CD4-positive, alpha-beta T cell treated with Interleukin-10 for 1 hour (primary cell): ENCODE measurements at places on chromosomes 11 and 22.

DNA sequence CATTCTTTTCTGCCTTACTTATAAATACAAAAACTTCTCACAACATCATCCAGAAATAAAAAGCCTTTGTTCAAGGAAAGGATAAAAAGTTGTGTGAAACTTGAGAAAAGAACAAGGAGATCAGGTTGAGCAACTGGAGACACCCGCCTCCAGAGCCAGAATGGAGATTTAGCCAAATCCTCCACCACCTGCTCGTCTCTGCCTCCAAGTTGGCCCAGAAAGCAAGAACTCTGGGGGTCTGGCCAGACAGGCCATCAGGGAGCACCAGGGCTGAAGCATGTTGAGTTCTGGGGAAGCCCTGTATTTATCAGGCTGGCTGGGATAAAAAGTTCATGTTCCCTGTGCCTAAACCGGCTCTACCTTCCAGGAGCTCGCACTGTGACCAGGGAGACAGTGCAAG, 14.9 kb downstream of the SMCO4 start:
- no peak for DNase-seq

GRCh38 chr22:19989725-19990067, 26.9 kb downstream of the ARVCF start:
- no peak for DNase-seq

DNA sequence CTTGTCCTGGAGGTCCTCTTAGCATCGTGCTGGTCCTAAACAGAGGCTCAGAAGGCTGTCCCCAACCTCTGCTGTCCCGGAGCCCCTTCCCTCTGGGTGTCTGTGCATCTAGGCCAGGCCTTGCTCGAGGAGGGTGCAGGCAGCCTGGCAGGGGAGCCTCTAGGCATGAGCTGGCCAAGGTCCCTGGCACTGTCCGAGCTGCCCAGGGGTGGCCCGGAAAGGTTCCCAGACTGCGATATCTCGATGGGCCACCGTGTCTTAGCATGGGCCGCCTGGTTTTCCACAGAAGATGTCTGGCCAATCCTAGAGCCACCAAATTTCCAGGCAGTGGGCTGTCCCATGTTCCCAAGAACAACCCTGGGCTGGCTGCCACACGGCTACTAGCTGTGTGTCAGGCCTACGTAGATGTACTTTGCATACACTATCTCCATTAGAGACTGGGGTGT, 24.6 kb upstream of the SMIM38 start:
- no peak for DNase-seq

GRCh38 chr11:44923115-44923514, 27.6 kb downstream of the TP53I11 start:
- no peak for DNase-seq

DNA sequence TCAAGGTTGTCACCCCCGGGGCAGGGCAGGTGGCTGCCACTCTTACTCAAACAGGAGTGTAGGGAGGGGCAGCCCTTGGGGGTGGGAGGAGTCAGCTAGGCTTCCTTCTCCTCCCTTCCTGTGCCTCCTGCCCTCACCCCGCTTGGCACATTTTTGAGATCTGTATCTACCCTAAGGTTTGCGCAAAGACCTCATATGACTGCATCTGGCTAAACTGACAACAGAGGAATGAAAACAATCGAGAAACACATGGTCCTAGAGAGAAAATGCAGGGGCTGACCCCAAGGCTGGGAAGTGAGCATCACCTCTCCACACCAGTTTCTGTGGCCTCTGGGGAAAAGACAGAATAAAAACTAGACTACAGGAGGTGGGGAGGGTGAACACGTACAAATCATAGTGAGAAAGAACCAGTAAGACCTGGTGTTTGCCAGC, 28.1 kb downstream of the IGSF9B start:
- DNase-seq, result peak; percentile 64

DNA sequence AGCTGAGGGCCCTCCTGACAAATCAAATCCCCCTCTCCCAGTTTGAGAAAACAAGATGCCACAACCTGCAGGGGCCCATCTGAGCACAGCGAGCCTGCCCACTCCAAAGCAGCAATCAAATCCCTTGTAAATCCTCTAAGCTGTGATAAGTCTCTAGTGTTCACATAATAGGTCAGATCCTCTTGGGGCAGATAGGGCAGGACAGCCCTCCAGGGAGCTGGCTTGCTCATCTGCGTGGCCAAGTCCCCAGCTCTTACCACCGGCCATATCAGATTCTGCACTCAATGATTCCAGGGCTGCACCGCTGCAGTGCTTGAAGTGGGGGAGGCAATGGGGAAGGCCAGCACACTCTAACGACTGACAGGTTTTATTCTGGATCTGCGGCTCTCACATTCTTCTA, 29.6 kb upstream of the FLI1 start:
- DNase-seq, result no peak

DNA sequence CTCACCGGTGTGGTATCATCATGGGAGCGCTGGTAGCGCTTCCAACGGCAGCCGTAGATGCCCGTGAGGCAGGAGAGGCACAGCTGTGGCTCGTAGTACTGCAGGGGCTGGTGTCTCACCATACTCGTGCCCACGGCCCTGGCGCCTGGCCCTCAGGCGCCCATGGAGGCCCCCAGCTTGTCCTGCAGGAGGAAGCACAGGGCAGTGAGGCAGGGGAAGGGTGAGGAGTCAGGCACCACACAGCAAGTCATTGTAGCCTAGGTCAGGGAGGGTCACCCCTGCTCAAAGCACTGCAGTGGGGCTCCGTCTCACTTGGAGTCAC, 44.6 kb upstream of the KLHL35 start:
- DNase-seq, result no peak

DNA sequence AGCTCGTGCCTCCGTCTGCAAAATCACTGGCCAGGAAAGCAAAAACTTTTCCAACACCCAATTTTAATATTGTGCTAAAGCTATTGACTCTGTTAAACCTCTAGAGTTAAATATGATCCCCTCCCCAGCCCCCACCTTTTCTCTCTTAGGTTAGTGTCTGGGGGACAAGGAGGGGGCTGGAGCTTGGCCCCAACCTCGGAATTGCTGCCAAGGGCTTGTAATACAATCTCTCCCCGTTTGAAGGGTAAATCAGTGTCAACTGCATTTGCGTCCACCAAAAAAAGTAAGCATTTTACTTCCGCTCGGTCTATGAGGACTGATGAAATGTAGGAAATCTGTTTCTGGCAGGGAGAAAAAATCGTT, at the start of gene GAS2:
TSS of gene GAS2 (plus strand) at position 287 of the 363 bp plus-strand sequence. CDS start 8,259 bp downstream, outside the sequence.
- DNase-seq, result no peak

- no peak for DNase-seq
Measured at GRCh38 chr22:43002202-43002586, 12.8 kb downstream of the PACSIN2 start.

GRCh38 chr11:31882951-31883392, 71.8 kb upstream of the PAX6 start:
- DNase-seq, result no peak

GRCh38 chr11:12801976-12802375, 127.8 kb downstream of the TEAD1 start:
- DNase-seq, result no peak

- DNase-seq, result no peak
Measured at GRCh38 chr22:41479671-41480396, 10.9 kb downstream of the ACO2 start.

DNA sequence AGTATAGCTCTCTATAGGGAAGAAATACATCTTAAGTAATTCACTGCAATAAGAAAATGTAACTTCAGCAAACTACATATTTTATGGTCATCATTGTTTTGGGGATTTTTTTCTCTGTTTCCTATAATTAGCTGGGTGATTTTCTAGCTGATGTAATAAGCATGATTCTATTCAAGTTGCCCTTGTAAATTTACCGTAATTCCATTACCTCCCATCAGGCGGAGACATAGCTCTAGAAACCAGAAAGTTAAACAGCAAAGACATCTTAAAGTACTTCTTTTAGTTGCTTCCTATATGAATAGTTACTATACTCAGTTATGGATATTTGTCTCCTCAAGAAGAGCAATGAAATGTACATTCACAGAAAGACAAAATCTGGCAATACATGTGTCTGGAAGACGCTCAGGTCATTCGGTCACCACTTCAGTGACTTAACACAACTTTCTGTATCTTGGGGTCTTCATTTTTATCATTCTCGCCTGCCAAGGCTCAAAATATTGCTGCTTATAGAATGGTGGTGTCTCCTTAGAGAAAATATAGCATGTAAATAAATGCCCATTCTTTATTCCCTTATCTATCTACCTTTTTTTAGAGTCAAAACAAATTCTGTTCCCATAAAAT, 239.9 kb upstream of the ZC3H12C start:
- no peak for DNase-seq

- no peak for DNase-seq
Measured at GRCh38 chr22:25008666-25009065, 56.1 kb downstream of the KIAA1671 start.

- DNase-seq, result no peak
Measured at GRCh38 chr11:92735039-92735438, 234.4 kb upstream of the MTNR1B start.

- DNase-seq, result no peak
Measured at GRCh38 chr11:86469491-86470388, 95.1 kb downstream of the CCDC81 start.

DNA sequence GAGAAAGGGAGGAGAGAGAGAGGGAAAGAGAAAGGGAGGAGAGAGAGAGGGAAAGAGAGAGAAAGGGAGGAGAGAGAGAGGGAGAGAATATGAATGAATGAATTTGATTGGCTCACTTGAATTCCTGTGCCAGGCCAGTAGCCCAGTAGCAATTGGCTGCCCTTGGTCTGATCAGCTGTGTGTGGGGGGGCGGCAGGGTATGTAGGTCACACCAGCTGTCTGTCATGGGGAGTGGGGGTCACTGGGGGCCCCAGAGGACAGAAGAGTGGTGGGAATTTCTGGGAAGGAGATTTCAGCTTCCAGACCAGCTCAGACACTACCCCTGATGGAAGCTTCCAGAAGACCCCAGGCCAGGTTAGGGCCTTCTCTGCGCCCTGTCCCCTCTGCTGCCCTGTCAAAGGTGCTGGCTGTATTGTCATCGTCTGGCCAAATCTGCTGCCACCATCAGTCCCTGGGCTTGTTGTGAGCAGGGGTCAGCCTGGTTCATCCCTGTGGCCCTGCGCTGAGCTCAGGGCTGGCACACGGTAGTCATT, 21.1 kb downstream of the MPPED1 start:
- DNase-seq, result no peak

DNA sequence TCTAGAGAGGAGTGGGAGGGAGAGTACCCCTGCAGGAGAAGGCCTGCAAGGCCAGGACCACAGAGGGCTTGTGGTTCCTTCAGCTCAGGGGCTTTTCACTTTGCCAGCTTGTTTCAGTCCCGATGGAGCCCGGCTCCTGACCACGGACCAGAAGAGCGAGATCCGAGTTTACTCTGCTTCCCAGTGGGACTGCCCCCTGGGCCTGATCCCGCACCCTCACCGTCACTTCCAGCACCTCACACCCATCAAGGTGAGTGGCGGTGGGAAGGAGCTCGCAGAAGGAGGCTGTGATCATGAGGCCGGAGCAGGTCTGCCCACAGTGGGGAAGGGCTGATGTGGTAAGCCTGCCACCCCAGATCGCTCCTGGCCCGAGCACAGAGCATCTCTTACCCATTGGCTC, 13.5 kb downstream of the ACP2 start:
- no peak for DNase-seq
